Pancreas (tissue), 10 donors: ENCODE measurements at places on chromosomes 3 and 15. TPM values are rescaled to one million over a fixed set of nuclear protein-coding genes. Genes with fewer than 3 reads are reported as not detected.

DNA sequence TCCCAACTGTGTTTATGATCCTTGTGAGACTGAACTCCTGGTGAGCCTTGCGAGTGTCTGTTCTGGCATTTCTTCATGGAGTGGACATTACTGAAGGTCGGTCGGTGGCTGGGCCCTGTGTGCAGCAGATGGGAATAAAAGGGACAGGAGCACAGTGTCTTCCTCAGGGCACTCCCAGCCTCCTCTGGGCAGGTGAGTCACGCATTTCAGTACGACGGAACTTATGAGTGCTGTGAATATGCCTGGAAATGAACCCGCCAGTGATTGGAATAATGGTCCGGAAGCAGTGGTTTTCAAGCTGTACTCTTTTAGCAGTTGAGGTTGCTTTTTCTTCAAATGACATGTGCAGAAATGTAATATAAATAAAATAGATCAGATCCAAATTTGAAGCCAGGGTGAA lies 55.1 kb downstream of the LARS2 start:
- DNase-seq, result no peak

DNA sequence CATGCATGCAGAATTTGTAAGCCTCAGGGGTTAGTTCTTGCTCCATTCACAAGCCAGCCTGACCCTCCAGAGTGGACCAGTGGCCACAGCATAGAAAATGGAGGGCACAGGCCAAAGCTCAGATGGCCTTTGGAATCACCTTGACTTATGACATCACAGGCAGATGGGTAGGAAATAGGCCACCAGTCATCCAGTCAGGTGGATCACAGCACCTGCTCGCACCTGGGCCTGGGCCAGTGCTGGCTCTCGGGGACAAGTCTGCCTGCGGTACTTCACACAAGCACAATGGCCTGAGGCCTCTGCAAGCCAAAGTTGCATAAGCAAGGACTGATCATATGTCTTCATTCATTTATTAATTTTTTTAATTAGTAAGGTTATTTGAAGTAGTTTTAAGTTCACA lies 39.3 kb downstream of the PPCDC start:
- no peak for DNase-seq

SPTSSB gene
- 8.0 TPM for polyA plus RNA-seq

GRCh38 chr15:99546441-99547100 lies 19.2 kb upstream of the MEF2A start:
- DNase-seq, result no peak

CPEB1 gene
- 0.68 TPM for polyA plus RNA-seq

- DNase-seq, result no peak
Observed at GRCh38 chr15:67000896-67001295, 64.5 kb upstream of the SMAD3 start.

DNA sequence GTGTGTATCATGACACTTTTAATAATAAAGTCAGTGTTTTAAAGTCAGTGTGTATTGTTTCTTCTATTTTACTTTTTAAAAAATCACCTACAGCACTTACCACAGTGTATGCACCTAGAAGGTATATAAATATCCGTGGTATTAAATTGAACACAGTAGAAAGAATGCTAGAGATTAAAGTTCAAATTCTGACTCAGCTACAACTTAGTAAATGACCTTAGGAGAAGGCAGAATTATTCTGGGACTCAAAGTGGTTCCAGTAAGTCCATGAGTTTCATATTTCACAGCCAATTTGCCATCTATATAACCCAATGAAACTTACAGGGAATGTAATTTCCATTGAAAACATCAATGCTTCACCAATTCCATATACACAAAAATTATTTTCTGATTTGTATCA lies 52.7 kb upstream of the MAP4 start:
- no peak for DNase-seq

GRCh38 chr15:60251300-60252070 lies 146.3 kb downstream of the ANXA2 start:
- no peak for DNase-seq

AMOTL2 gene
- polyA plus RNA-seq, result 11.9 TPM

- DNase-seq, result no peak
Observed at GRCh38 chr3:186540835-186541226, 3.3 kb downstream of the CRYGS start.

GRCh38 chr15:90495067-90495466 lies 34.7 kb upstream of the CRTC3 start:
- no peak for DNase-seq

GRCh38 chr3:132317229-132317948 lies at the start of gene ACP3:
Gene ACP3 (plus strand): TSS chr3:132317407. CDS start chr3:132317457, 50 bp downstream.
- peak; percentile 47 for DNase-seq

GRCh38 chr3:196179380-196180308 lies 31.6 kb downstream of the ZDHHC19 start:
- no peak for DNase-seq

DNA sequence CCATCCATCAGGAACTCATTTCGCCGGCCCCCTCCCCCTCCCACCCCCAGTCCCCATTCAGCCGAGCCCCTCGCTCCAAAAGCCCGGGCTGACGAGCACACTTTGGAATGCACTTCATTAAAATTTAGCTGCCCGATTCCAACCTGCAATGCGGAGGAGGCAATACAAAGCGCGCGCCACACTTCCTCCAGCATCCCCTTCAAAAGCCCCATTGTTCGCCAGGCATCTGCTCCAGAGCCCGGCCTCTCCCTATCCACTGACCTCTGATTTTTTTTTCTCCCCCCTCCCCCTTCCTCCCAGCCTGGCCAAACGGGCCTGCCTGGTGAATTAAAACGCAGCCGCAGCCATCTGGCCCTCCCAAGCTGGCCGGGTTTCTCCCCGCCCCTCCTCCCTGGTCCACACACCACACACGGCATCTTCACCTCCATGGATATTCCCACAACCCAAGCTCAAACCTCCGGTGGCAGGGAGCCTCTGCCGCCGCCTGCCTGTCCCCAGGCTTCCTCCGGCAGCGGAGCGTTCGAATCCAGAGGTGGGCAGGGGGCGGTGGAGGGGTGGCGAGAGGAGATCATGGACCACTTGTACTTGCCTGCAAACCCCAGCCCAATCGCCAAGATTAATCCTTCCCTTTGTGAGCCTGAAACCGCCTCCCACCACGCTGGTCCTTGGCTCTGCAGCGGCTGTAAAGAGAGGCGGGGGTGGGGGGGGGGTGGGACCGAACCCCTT lies 441.3 kb downstream of the MAGI1 start:
- DNase-seq, result peak; percentile 50

DNA sequence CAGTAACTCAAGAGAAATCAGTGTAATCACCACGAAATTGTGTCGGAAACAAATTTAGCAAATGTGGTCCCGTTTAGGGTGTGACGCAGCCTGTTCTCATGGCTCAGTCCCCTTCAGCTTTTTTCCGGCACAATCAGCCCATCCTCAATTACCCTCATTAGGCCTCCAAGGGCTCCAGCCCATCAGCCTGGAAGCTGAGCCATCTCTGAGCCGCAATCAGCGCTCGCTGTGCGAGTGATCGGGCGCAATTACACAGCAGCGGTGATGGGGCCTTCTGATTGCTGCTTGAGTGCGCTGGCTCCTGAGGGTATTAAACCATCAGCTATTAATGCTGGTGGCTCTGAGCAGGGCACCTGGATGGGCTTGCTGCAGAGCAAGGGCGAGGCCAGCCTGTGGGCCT lies 55.6 kb downstream of the PLXNA1 start:
- no peak for DNase-seq
